LoVo (cell line): ENCODE measurements at places on chromosomes 2 and 18.
A peak's percentile ranks its signal among the peaks of the same experiment; 100 is the strongest.

- no peak for DNase-seq
Observed at GRCh38 chr2:55459714-55460274, 40.1 kb upstream of the CCDC88A start.

DNA sequence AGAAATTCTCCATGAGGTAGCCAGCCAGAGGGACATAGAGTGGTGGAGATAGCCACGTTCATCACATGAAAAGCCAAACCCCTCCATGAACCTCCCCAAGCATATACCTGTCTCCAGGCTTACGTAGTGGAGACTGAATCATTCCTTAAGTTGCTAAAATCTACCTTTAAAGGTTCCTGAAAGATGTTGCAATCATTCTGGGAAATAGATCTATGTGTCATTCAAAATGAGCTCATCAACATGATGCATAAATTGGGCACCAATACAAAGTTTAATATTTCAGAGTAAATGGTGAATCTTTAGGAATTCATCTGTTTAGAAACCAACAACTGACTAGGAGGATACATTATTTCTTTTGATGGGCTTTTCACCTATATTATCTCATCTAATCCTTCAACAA is 362.6 kb upstream of the ID2 start:
- DNase-seq = no peak

GRCh38 chr2:99644419-99644787 is 154.6 kb upstream of the REV1 start:
- no peak for DNase-seq

- DNase-seq = no peak
Observed at GRCh38 chr2:202149936-202150335, 76.9 kb downstream of the KIAA2012 start.

GRCh38 chr18:49011291-49011746 is 60.6 kb upstream of the SMAD7 start:
- DNase-seq = no peak

DNA sequence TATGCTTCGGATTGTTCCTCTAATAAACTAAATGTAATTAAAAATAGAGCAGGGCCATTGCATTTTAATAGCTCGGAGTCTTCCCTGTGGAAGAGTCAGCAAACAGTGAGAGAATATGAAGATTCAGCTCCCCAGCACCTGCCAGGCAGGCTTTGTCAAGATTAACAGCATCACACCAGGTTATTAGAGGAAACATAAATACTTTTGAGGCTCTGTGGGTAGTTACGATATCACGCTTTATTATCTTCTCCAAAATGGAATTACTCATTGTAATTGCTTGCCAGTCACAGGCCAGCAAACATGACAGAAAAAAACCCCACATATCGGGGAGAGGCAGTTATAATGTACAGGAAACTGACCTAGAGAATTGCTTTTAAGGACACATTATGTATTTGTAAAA is 303.9 kb downstream of the CPS1 start:
- DNase-seq = no peak

DNA sequence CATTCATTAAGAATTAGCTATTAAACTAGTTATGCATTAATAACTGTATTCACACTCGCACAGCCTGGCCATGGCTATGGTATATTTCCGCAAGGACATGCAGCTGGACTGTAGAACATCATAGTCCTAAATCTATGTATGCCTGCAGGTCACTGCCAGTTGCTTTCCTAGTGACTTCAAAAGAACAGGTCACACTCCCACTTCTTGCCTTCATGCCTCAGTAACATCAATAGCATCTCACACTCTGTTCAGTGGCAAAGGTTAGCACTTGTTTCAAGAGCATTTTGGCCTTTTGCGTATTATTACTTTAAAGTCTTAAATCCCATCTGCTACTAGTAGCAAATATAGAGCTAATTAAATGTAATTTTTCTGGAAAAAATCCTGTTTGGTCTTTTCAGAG is 131.4 kb upstream of the DCC start:
- no peak for DNase-seq

DNA sequence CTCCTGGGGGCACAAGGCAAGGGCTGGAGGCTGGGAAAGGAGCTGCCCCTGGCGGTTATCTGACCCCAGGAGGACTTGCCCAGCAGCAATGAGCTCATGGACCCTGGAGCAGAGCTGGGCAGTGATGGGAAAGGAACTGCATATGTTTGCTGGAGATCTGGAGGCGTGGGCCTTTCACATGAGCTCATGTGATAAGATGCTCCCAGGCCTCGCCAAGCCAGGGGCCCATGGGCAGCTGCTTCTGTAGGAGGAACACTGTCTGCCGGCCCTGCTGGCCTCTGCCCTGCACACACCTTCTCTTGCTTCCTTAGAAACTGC is 9.0 kb upstream of the NPPC start:
- no peak for DNase-seq

GRCh38 chr2:85355521-85355920 is 952 bp downstream of the ELMOD3 start:
- no peak for DNase-seq

DNA sequence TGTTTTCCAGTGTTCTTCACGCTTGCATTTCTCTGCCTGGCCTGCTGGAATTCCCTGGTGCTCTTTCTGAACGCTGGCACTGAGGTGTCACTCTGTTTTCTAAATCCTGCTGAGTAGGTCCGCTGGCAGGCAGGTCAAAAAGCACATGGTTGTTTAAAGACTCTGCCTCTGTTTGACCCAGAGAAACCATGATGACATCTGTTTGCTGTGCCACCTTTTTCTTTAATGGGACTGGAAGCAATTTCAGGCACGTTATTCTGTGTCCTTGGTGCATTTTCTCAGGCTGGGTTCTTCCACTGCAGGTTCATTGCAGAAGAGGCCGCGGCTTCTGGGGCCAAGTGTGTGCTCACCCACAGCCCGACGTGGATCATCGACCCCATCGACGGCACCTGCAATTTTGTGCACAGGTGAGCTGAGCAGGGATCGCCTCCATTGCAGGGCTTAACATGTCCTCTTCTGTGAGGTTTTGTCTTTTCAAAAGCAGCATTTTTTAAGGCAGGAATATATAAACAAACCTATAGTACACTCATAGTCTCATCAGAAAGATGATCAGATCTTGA is 28.4 kb downstream of the IMPA2 start:
- no peak for DNase-seq

DNA sequence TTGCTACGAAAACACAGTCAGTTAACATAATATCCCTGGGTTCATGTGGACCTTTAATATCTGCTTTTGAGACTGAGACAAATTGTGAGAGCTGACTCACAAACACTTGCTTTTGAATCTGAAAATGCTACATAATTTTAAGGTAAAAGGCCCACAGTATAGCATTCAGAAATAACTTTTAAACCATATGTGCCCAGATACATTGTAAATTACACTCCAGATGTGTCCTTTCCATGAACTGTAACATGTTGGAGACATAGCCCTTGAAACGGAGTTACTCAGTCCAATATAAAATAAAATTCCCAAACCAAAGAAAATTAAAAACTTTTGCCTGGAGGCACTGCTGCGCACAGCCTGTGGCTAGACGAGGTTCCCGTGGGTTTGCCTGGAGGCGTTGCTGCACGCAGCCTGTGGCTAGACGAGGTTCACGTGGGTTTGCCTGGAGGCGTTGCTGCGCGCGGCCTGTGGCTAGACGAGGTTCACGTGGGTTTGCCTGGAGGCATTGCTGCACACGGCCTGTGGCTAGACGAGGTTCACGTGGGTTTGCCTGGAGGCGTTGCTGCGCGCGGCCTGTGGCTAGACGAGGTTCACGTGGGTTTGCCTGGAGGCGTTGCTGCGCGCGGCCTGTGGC is 131.9 kb upstream of the ALKAL2 start:
- no peak for DNase-seq

DNA sequence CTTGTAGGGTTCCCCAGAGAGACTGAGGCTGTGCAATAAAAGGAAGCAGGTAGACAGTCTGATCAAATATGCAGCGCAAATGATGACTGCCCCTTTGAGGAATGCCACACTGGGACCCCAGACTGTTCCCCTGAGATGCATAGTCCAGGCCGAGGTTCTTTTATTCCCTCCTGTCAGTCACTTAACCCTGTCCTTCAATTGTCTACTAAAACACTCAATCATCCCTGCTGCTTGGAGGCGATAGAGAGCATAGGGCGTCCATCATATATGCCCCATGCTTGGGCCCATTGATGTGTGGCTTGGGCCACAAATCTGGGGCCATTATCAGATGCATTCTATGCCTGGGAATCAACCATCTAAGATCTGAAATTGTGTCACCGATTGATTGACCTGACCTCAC is 15.5 kb upstream of the CASP8 start:
- DNase-seq = no peak

GRCh38 chr2:14558335-14558919 is 74.1 kb upstream of the LRATD1 start:
- no peak for DNase-seq

GRCh38 chr18:25042641-25043051 is 309.3 kb downstream of the ZNF521 start:
- DNase-seq = peak; percentile 19

DNA sequence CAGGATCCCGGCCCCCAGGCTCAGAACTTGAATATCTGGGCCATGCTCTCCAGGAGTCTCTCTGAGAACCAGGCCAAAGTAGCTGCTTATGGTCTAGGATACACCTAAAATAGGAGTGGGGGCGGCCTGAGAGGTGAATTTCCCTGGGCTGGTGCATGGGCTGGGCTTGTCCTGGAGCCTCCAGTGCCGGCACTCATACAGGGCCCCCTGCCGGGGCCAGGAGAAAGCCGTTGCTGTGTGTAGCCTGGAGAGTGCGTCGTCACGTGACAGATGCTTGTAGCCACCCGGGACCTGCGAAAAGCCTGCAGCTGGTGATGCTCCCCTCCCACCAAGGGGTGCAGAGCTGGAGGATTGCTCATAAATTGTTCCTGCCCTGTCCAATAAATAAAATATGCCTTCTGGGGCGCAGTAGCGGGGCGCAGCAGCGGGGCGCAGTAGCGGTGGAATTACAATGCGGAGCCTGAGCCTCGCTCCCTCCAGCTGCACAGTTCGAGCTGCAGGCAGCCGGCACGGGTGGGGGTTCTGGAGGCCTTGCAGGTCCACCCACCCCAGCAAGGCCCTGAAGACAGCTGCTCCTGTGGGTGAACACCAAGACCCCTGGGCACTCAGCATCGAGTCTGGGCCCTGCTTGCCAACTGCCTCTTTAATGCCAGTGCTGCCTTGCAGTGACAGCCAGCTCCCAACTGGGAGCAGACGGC is 289.9 kb downstream of the NDUFA10 start:
- no peak for DNase-seq

DNA sequence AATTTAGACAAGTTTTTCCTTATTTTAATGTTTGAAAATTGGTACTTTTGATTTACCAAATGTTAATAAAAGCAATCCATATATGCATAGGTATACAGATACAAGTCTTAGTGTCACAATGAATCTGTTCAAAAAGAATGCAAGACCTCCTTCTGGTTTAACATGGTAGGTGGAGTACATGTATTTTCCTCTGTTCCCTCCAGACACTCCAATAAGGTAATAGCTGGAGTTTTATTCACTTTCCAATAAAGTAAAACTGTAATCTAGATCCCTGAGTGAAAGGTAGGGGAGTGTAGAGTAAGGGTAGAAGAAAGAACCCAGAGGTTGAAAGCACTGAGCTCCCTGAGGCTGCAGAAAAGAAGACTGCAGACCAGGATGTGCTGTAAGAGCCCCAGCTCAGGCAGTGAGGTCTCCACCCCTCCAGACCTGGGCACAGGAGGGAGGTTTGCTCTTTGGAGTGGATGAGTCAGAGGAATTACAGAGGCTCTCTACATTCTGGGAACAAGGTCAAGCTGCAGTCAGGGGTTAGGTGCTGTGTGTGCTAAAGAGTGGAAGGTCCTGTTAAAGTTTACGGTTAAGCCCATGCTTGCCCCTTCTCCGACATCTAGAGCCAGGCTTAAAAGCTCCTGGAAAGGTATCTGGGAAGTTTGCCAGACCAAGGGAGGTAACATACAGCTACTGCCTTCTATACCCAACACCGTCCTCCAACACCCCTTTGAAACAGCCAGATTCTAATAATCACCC is 27.6 kb upstream of the STAT1 start:
- peak; percentile 69 for DNase-seq

- DNase-seq = no peak
Observed at GRCh38 chr18:10113121-10114022, 199.6 kb downstream of the VAPA start.

- DNase-seq = no peak
Observed at GRCh38 chr18:76368976-76369375, 126.1 kb downstream of the ZNF516 start.

- no peak for DNase-seq
Observed at GRCh38 chr18:72107647-72108383, 436.3 kb downstream of the CBLN2 start.

- peak; percentile 17 for DNase-seq
Observed at GRCh38 chr2:108594982-108595464, 60.8 kb downstream of the LIMS1 start.

GRCh38 chr2:120656273-120656950 is 79.3 kb upstream of the GLI2 start:
- DNase-seq = no peak

DNA sequence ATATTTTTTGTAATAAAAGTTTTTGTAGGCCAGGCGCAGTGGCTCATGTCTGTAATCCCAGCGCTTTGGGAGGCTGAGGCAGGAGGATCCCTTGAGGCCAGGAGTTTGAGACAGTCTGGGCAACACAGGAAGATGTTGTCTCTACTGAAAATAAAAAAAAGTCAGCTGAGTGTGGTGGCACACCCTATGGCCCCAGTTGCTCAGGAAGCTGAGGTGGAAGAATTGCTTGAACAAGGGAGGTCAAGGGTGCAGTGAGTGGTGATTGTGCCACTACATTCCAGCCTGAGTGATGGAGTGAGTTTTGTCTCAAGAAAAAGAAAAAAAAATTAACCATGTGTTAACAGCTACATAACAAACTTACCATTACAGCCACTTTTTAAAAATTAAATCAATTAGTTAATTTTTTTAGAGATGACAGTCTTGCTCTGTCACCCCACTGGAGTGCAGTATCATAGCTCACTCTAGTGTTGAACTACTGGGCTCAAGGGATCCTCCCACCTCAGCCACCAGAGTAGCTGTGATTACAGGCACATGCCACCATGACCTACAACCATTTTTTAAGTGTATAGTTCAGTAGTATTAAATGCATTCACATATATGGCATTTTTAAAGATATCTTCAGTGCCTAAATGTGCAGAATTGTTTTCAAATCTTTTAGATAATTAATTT is 67.2 kb upstream of the ACYP2 start:
- DNase-seq = no peak

- DNase-seq = peak; percentile 47
Observed at GRCh38 chr2:237122214-237122666, 36.6 kb downstream of the COPS8 start.

GRCh38 chr2:54671875-54672589 is 51.4 kb upstream of the EML6 start:
- no peak for DNase-seq

GRCh38 chr2:61759718-61760117 is 94.1 kb downstream of the FAM161A start:
- no peak for DNase-seq
